Endothelial cell (in vitro differentiated cells): ENCODE measurements at places on chromosomes 11 and 22. TPM values are rescaled to one million over a fixed set of nuclear protein-coding genes. Genes with fewer than 3 reads are reported as not detected.

Gene CEP126
- total RNA-seq = 9.4 TPM

Gene HTR3A
- total RNA-seq = not detected

DNA sequence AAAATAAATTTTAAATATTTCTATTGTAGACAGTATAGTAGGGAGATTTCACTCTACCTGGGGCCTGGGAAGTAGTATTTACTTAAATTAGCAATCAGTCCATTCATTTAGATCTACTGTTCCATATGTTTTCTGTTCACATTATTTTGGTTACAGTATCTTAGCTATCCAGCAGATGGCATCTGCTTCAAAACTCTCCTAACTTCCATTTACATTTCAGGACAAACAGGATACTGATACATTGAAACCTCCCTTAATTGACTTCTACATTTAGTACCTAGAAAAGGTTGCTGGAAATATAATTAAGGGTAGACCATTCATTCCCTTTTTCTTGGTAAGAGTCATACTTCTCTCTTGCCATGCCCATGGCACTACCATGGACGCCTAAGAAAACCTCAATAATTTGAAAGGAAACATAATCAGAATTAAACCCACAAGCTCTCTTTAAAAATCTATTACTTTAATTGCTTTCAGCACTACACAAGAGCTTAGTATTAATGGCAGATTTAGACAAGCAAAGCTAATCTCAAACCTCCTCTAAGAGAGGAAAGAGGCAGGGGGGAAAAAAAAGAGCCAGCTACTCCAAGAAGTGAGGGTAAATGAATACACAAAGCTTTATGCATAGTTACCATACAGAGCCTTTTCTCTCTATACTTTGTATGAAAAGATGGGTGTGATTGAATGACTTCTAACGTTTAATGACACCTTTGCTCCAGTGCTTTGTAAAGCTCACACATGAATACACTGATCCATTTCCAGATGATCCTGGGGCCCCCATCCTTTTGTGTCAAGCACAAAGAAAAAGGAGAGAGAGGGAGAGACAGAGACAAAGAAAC is 131.2 kb upstream of the MTMR2 start:
- no peak for DNase-seq

DNA sequence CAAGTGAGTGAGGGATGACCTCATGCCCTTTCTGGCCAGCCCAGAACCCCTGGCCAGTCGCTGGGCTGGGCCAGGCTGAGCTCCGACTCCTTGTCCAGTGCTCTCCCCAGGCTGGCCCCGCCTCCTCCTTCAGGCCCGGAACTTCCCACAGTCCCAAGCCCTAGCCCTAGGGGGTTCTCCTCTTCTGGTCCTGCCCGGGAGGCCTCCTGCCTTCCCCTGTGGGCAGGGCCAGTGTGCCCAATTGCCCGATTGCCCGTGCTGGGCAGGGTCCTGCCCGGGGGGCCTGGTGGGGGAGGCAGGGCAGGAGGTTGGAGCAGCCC is 4.2 kb downstream of the TCIRG1 start:
- DNase-seq = no peak

DNA sequence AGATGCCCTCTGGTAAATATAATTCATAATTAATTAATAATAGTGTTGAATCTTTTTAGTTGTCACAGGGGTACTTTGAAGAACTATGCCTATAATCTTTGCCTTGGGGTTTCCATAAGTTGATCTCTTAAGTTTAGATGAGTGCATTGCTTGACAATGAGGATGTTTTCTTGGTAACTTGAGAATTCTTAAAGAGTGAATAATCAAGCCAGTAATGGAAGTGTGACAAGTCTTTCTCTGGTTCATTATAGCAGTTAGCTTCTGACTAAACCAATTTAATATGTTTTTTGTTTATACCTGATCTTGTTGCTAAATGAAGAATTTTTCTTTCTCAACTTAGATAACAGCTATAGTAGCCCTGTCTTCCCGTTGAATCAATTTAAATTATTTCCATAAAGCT is 46.2 kb downstream of the ATXN10 start:
- DNase-seq = no peak

DNA sequence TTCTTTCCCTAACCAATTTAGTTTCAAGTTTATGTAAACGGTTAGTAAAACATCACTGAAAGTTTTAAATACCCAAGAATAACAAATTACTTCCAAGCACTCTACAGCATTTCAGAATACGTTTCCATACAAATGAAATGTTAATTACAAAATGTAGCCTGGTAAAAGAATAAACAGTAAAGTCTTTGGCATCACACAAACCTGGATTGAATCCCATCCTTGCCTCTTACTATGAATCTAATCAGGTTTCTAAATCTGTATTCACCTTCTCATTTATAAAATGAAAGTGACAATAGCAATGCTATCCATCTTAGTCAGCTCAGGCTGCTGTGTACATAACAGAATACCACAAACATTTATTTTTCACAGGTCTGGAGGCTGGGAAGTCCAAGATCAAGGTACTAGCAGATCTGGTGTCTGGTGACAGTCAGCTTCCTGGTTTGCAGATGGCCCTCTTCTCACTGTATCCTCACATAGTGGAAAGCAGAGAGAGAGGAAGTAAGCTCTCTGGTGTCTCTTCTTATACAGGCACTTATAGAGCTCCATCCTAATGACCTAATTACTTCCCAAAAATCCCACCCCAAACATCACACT is 19.2 kb downstream of the FAM168A start:
- DNase-seq = no peak

GRCh38 chr11:15500643-15501042 is 385.9 kb downstream of the INSC start:
- DNase-seq = no peak

DNA sequence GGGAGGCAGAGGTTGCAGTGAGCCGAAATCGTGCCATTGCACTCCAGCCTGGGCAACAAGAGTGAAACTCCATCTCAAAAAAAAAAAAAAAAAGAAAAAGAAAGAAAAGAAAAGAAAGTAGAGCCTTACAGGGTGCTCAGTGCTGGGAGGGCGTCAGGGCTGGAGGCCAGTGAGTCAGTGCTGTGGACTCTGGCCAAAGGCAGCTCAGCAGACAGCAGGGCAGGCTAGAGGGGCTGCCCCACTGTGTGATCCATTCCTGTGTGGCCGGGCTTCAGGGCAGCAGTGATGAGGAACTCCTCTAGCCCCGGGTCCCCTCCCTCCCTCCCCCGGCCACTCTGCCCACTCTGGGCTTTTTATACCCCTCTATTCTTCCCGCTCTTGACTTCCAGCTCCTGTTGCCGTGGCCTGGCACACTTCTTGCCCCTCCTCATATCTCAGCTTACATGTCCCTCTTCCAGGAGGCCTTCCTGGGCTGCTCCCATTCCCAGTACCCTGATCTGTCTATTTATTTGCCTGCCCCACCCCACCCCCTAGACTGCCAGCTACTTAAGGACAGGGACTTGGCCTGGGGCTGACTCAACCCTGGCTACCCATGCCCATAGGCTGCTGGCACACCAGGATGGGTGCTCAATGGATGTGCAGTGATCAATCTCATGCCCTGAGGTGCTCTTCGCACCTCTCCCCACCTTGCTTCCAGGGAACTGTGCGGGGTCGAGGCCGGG is 10.1 kb downstream of the SYT12 start:
- no peak for DNase-seq

- DNase-seq = peak; percentile 57
Observed at GRCh38 chr11:65611758-65612603, 2.0 kb downstream of the MAP3K11 start.

DNA sequence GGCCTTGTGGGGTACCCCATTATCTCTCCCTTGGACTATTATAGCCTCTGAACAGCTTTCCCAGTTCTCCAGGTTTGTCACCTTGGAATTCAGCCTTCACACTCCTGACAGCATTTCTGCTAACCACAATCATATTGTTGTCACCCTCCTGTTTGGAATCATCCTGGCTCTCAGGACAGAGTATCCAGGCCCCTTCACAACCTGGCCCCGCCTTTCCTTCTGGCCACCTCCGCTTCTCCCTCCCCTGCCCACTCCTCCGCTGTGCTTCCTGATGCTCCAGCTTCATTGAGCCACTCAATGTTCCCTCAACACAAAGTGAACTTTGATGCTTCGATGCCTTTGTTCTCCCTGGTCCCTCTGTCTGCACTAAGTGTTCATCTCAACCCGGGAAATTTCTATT is 3.1 kb downstream of the GPR83 start:
- no peak for DNase-seq

GRCh38 chr22:35170716-35171697 is 86.3 kb upstream of the HMGXB4 start:
- DNase-seq = no peak

DNA sequence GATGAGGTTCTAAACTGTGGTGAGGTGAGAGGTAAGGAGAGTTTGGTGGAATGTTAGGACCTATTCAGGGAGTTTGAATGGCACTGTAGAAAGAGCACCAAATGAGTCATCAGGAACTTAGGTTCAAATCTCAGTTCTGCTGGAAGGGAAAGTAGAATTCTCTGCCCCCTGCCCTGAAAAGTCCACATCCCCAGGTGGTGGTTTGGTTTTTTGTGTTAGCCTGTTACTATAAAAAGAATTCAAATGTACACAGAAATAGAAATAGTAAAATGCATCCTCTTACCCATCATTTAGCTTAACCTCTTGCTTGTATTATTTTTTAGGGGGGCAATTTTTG is 20.2 kb downstream of the PPFIBP2 start:
- no peak for DNase-seq
